Thoracic aorta (tissue), 2 donors: ENCODE measurements at places on chromosomes 6 and 20. TPM values are rescaled to one million over a fixed set of nuclear protein-coding genes. Genes with fewer than 3 reads are reported as not detected.

GRCh38 chr6:21228876-21229460, 364.6 kb upstream of the SOX4 start:
- no peak overlapping the region for H3K4me3 ChIP-seq
- H3K27ac ChIP-seq, result no peak overlapping the region
- H3K36me3 ChIP-seq, result peaks cover 16% of the 10 kb centered on the region
- H3K4me1 ChIP-seq, result no peaks in the 10 kb centered on the region

- H3K4me1 ChIP-seq, result no peaks in the 10 kb centered on the region
- H3K27me3 ChIP-seq, result no peaks in the 10 kb centered on the region
- no peak overlapping the region for H3K4me3 ChIP-seq
Observed at GRCh38 chr20:51763965-51764602, 4.1 kb downstream of the ATP9A start.

- H3K4me3 ChIP-seq, result no peak overlapping the region
- H3K36me3 ChIP-seq, result no peaks in the 10 kb centered on the region
- H3K27me3 ChIP-seq, result no peaks in the 10 kb centered on the region
- no peak for DNase-seq
- peak overlapping the region; percentile 39 for H3K27ac ChIP-seq
- peaks cover 27% of the 10 kb centered on the region for H3K4me1 ChIP-seq
Observed at GRCh38 chr6:42441697-42442081, 10.0 kb downstream of the TRERF1 start.

- no peak overlapping the region for H3K27ac ChIP-seq
- H3K36me3 ChIP-seq, result no peaks in the 10 kb centered on the region
- DNase-seq, result no peak
- H3K4me1 ChIP-seq, result no peaks in the 10 kb centered on the region
- H3K4me3 ChIP-seq, result no peak overlapping the region
- H3K27me3 ChIP-seq, result no peaks in the 10 kb centered on the region
Observed at GRCh38 chr6:73109659-73110058, 115.6 kb downstream of the KHDC1L start.

GRCh38 chr6:12522347-12522746, 194.2 kb upstream of the PHACTR1 start:
- H3K4me1 ChIP-seq, result no peaks in the 10 kb centered on the region
- no peak overlapping the region for H3K4me3 ChIP-seq
- no peaks in the 10 kb centered on the region for H3K36me3 ChIP-seq
- no peak overlapping the region for H3K27ac ChIP-seq
- DNase-seq, result no peak

- H3K27me3 ChIP-seq, result no peaks in the 10 kb centered on the region
- no peak overlapping the region for H3K27ac ChIP-seq
- no peaks in the 10 kb centered on the region for H3K4me1 ChIP-seq
- no peaks in the 10 kb centered on the region for H3K36me3 ChIP-seq
Observed at GRCh38 chr6:14379568-14379967, 262.0 kb downstream of the CD83 start.

DNA sequence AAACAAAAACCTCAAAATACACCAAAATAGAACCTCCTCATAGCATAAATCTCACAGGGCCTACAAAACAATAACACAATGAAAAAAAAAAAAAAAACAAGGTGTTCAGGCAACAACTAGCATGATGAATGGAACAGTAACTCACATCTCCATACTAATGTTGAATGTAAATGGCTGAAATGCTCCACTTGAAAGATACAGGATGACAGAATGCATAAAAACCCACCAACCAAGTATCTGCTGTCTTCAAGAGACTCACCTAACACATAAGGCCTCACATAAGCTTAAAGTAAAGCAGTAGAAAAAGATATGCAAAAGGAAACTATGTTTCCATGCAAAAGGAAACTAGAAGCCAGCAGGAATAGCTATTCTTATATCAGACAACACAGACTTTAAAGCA, 121.3 kb downstream of the CDK19 start:
- no peaks in the 10 kb centered on the region for H3K27me3 ChIP-seq
- H3K4me3 ChIP-seq, result no peak overlapping the region
- no peak overlapping the region for H3K27ac ChIP-seq
- no peak for DNase-seq

GRCh38 chr6:139330306-139330705, 38.5 kb upstream of the TXLNB start:
- no peak for DNase-seq
- H3K4me3 ChIP-seq, result no peak overlapping the region
- H3K27ac ChIP-seq, result no peak overlapping the region
- no peaks in the 10 kb centered on the region for H3K36me3 ChIP-seq

DNA sequence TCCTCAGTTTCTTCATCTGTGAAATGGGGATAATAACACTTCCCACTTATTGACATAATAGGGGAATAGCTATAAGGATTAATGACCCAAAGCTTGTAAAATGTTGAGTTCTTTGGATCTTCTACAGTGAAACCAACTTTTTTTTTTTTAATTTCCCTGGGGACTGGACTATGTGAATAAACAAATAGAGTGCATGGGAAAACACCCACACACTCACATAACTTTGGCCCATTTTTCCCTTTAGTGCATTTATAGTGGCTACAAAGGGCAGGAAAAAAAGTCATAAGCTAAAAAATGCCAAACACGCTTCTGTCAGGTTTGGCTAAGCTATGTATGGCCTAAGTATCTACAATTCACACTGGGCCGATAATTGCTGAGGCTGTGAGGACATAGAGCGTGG, 406.2 kb upstream of the JAG1 start:
- no peak overlapping the region for H3K4me3 ChIP-seq
- H3K36me3 ChIP-seq, result no peaks in the 10 kb centered on the region
- no peak for DNase-seq
- H3K27ac ChIP-seq, result no peak overlapping the region
- no peaks in the 10 kb centered on the region for H3K4me1 ChIP-seq

DNA sequence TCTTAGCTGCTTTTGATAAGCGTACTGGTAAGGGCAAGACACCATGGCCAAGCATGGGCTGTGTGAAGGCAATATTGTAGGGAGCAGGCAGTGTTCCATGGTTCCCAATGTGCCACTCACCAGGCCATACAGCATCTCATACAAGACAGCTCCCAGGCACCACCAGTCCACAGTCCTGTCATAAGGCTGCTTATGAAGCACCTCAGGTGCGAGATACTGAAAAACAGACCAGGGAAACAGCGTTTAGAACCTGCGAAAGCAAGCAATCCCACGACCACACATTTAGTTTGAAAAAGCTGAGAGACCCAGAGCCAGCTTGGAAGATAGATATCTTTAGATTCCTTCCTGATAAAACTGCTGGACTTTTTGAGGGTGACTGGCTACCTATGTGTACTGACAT, 119.1 kb upstream of the SLC2A12 start:
- peaks cover 35% of the 10 kb centered on the region for H3K36me3 ChIP-seq
- no peak overlapping the region for H3K27ac ChIP-seq
- peaks cover 46% of the 10 kb centered on the region for H3K4me1 ChIP-seq
- no peaks in the 10 kb centered on the region for H3K27me3 ChIP-seq
- no peak for DNase-seq

DNA sequence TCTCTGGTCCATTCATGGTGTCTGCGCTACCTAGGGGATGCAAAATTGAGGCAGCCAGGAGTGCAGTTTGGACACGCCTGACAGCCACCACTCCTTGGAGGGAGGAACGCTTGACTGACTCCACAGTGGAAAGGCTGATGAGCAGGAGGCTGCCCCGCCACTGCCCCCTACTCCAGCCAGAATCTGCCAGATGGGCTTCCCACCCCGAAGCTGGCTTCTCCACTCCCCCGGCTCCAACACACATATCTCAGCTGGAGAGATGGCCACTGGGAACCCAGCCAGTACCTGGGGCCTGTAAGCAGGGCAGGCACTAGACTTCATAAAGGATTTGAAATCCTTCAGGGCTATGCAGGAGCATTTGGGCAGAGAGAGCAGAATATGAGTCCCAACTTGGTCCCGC, 51.4 kb upstream of the BLCAP start:
- no peak overlapping the region for H3K4me3 ChIP-seq
- no peaks in the 10 kb centered on the region for H3K27me3 ChIP-seq
- H3K36me3 ChIP-seq, result no peaks in the 10 kb centered on the region
- H3K27ac ChIP-seq, result no peak overlapping the region
- no peaks in the 10 kb centered on the region for H3K4me1 ChIP-seq

DNA sequence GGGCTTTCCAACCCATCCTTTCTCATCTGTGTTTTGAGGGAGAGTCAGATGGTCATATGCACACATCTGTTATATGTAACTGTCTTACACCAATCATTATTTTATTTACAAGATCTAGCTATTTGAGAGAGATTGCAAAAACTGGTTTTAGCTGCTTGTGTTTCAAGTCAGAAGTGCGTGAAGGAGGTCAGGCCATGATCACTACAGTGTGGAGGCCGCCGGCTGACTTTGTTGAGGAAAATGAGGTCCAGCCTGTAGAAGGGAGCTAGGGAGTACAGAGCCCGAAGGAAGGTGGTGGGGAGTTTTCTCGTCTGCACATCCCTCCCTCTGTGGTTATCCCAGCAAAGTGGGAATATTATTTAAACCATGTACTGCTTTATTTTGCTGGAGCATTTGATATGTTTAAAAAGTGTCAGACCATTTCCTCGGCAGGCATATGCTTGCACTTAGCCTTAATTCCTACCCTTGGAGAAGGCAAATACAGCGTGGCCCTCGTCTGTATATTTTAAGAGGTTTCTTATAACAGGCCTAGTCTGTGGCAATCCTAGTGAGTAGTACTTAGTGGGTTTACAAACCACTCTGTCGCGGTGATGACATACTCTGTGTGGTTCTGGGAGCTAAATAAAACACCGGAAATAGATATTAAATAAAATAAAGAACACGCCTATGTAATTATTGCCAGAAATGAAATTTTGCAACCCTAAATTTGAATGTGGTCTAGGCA, 95.6 kb downstream of the UST start:
- no peak for DNase-seq
- no peak overlapping the region for H3K4me3 ChIP-seq
- H3K4me1 ChIP-seq, result no peaks in the 10 kb centered on the region
- no peaks in the 10 kb centered on the region for H3K36me3 ChIP-seq
- H3K27ac ChIP-seq, result no peak overlapping the region

DNA sequence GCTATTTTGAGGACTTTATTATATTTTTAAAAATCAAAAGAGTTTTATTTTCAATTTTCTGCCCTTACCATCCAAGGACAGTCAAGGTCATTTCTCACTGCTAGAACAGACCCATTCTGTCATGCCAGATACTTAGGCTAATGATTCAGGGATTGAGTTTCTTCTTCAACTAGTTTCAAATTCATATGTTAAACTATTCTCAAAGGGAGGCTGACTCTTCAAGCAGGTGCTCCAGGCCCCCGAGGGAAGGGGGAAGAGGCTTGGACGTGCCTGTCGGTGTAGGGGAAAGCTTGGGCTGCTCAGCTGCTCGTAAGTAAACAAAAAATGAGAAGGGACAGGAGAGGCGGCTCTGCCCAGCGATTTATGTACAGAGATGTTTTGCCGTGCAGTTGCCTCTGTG, 69.4 kb upstream of the MYLIP start:
- H3K27me3 ChIP-seq, result no peaks in the 10 kb centered on the region
- no peak overlapping the region for H3K27ac ChIP-seq
- DNase-seq, result no peak
- H3K4me3 ChIP-seq, result no peak overlapping the region
- no peaks in the 10 kb centered on the region for H3K36me3 ChIP-seq
- H3K4me1 ChIP-seq, result no peaks in the 10 kb centered on the region

DNA sequence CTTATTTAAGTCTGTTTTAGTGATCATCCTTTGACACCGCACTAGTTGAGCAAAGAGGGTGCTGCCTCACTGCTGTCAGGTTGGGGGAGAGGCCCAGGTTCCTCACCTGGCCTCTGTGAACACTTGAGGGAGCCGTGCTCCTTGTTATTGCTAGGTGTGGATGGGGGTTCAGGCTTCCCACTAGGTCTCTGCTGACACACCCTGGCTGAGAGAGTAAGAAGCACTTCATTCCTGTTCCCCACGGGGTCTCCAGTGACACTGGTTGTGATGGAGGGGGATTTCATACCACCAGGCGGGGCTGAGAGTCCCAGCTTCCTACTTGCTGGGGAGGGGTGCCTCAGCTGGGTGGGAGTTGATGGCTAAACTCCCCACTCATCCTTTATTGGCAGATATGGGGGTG, 11.1 kb upstream of the NOTCH4 start:
- no peaks in the 10 kb centered on the region for H3K4me1 ChIP-seq
- DNase-seq, result no peak
- H3K36me3 ChIP-seq, result no peaks in the 10 kb centered on the region
- no peak overlapping the region for H3K27ac ChIP-seq
- no peak overlapping the region for H3K4me3 ChIP-seq

- no peaks in the 10 kb centered on the region for H3K27me3 ChIP-seq
- no peaks in the 10 kb centered on the region for H3K36me3 ChIP-seq
- H3K4me3 ChIP-seq, result no peak overlapping the region
- no peaks in the 10 kb centered on the region for H3K4me1 ChIP-seq
Observed at GRCh38 chr20:20956513-20956931, 149.6 kb downstream of the LINC00237 start.

GRCh38 chr6:165744555-165745228, 81.7 kb upstream of the PDE10A start:
- no peaks in the 10 kb centered on the region for H3K36me3 ChIP-seq
- no peak for DNase-seq
- no peaks in the 10 kb centered on the region for H3K27me3 ChIP-seq
- H3K4me1 ChIP-seq, result no peaks in the 10 kb centered on the region

DNA sequence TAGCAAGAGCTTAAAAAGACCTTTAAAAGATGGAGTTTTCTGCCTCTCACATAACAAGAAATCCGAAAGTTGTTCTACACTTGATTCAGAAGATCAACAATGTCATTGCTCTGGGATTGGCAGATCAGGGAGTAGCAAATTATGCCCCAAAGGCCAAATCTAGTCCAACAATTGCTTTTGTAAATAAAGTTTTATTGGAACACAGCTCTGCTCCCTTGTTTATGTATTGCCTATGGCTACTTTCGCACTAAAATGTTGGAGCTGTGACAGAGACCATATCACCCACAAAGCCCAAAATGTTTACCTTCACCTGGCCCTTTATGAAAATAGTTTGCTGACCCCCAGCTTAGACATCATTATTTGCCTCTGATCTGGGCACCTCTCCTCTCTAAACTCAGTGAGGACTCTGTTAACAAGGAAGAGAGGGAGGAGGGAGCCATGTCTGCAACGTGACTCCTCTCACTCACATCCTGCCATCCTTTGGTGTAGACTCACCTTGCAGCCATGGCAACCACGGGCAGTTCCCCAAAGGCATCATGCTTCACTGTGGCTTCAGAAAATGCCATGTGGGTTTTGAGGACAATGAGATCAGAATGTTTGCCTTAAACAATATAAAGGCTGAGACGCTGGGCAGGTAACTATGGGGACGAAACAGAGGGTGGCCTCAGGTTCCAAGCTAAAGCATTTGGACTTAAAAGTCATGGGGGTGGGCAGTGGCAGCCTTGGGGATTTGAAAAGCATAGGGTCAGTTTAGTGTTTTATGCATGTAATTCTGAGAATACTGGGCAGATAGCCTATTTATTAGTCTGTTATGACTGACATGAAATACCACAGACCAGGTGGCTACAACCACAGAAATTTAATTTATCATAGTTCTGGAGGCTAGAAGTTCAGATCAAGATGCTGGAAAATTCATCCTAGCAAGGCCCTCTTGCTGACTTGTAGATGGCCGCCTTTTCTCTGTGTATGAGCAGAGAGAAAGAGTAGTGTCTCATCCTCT, 149.7 kb upstream of the TNFAIP3 start:
- H3K4me3 ChIP-seq, result no peak overlapping the region
- H3K27me3 ChIP-seq, result no peaks in the 10 kb centered on the region
- H3K36me3 ChIP-seq, result no peaks in the 10 kb centered on the region
- DNase-seq, result no peak

C6orf141 gene
- total RNA-seq, result 0.54 TPM

SDHAF4 gene
- not detected for total RNA-seq

EDN1 gene
- total RNA-seq, result 6.5 TPM

CST5 gene
- total RNA-seq, result not detected
